ENCODE measurements at places on chromosomes 3 and 15.

GRCh38 chr15:39661776-39662175, 80.9 kb downstream of the THBS1 start:
- H3K4me3 ChIP-seq = no peak overlapping the region
- H3K36me3 ChIP-seq = no peaks in the 10 kb centered on the region
- H3K4me1 ChIP-seq = no peaks in the 10 kb centered on the region
- no peaks in the 10 kb centered on the region for H3K27me3 ChIP-seq

DNA sequence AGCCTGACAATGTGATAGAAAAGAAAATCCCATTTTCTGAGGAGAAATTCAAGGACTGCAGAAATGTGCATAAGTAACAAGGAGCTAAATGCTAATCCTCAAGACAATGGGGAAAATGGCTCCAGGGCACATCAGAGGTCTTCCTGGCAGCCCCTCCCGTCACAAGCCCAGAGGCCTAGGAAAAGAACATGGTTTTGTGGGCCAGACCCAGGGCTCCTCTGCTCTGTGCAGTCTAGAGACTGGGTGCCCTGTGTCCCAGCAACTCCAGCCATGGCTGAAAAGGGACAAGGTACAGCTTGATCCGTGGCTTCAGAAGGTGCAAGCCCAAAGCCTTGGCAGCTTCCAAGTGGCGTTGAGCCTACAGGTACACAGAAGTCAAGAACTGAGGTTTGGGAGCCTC, 176.8 kb upstream of the SUCLG2 start:
- H3K27me3 ChIP-seq = peaks cover 3% of the 10 kb centered on the region
- H3K4me1 ChIP-seq = no peaks in the 10 kb centered on the region
- H3K36me3 ChIP-seq = no peaks in the 10 kb centered on the region
- H3K27ac ChIP-seq = no peak overlapping the region
- H3K4me3 ChIP-seq = no peak overlapping the region
- DNase-seq = no peak

DNA sequence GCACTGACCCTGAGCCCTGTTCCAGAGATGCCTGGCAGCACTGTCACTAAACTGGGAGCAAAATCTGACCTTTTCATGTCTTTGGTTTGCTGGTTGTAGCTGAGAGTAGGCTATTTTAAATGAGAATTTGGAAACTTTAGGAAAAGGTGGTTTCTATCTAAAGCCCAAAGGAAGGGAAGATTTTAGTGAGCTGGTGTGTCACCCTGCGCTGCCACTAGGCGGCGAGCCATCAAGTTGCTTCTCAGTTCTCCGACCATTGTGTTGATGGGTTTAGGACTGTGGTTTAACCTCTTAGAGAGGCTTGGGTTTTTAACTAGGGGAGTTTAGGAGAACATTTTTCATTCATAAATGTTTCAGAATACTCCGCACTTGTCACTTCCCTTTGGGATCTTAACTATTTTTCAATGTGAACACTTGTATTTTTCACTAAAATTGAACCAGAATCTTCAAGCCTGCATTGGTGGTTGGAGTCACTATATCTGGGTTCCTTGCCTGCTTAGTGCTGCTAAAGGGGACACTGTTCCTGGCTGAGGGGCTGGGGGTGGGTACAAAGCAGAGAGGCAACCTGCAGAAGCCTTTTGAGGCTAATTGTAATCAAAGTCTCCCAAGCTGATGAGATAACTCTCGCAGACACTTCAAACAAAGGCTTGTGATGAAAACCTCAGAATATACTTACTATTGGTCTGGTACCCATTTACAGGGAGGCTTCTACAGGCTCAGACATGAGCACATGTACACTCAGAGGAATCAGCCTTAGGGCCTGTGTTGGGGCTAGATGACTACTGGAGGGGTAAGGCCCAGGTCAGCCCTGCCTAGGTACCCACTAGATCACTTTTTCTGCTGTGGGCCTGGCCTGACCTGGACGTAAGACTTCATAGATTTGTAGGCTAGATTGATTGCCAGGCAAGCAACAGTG, 16.8 kb downstream of the EXOSC7 start:
- peak overlapping the region; percentile 80 for H3K27ac ChIP-seq
- DNase-seq = peak; percentile 65
- H3K36me3 ChIP-seq = no peaks in the 10 kb centered on the region
- peaks cover 2% of the 10 kb centered on the region for H3K27me3 ChIP-seq
- no peak overlapping the region for H3K4me3 ChIP-seq

DNA sequence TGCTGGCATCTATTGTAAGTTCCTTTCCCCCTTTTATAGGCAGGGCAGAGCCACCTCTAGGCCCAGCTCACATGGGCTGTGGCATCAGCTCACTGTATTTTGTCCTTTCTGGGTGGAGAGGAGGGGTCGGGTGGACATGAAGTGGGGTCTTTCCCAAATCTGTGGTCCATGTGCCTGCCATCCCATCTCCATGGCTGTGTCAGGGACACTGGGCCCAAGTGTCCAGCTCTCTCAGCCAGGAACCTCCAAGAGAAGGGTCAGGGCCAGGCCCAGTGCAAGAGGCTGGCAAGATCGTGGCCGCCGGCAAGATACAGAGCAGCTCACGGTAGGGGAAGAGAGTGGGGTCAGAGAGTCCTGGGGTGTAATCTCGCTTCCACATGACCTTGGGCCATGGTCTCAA, 85.3 kb downstream of the PCSK6 start:
- no peak overlapping the region for H3K4me3 ChIP-seq
- peaks cover 18% of the 10 kb centered on the region for H3K4me1 ChIP-seq
- DNase-seq = no peak
- peaks cover 4% of the 10 kb centered on the region for H3K27me3 ChIP-seq

DNA sequence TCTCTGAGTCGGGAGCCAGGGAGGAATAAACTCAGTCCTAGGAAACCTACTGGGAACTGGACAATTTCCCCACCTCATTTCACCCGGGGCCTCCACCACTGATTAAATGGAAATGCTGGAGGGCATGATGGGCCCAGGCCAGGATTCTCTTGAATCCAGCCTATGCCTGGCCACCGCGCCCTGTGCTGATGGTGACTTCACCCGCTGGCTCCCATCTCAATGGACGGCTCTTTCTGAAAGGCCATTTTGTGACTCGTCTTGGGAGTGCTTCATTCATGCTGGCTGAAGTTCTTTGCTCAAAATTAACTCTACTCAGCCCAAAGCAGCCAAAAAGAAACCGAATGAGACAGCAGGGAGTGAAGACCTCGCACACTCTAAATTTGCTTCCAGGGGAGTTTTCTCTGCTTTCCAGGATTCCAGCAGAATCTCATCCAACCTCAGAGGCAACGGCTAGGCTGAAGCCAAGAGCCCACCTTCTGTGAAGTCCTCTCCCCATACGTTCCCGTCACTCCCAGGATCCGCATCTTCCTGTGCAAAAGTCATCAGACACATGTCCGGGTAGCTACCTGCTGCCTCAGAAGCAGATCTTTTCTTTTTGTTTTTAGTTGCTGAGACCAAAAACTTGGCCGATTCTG, 266.0 kb upstream of the ICE2 start:
- no peaks in the 10 kb centered on the region for H3K4me1 ChIP-seq
- H3K36me3 ChIP-seq = peaks cover 4% of the 10 kb centered on the region
- no peak overlapping the region for H3K4me3 ChIP-seq
- H3K27me3 ChIP-seq = peaks cover 2% of the 10 kb centered on the region

- H3K27me3 ChIP-seq = peaks cover 3% of the 10 kb centered on the region
- no peak overlapping the region for H3K27ac ChIP-seq
- H3K4me1 ChIP-seq = peaks cover 14% of the 10 kb centered on the region
- no peak overlapping the region for H3K4me3 ChIP-seq
These were observed 94.1 kb downstream of the MYH15 start for GRCh38 chr3:108416111-108416869.

GRCh38 chr3:100984308-100984707, 8.9 kb downstream of the ABI3BP start:
- no peak overlapping the region for H3K4me3 ChIP-seq

GRCh38 chr3:183873914-183874313, 10.8 kb downstream of the PARL start:
- peaks cover 2% of the 10 kb centered on the region for H3K27me3 ChIP-seq
- no peak overlapping the region for H3K27ac ChIP-seq
- H3K36me3 ChIP-seq = peaks cover 4% of the 10 kb centered on the region
- no peak for DNase-seq
- H3K4me1 ChIP-seq = no peaks in the 10 kb centered on the region

DNA sequence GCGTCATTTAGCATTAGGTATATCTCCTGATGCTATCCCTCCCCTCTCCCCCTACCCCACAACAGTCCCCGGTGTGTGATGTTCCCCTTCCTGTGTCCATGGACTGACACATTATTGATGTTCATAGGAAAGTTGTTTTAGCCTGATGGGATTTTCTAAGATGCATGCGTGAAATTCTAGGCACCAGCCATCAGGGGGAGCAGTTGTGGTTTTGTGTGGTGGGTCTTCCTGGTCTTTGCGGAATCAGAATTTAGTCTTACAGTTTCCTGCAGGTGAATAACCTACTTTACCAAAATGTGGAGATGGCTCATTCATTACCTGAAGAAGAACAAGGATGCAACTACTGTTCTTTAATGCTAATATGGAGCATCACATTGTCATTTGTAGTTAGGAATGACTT, 455.0 kb upstream of the THBS1 start:
- no peaks in the 10 kb centered on the region for H3K36me3 ChIP-seq
- H3K4me3 ChIP-seq = no peak overlapping the region
- peak; percentile 53 for DNase-seq
- no peak overlapping the region for H3K27ac ChIP-seq
- H3K4me1 ChIP-seq = peaks cover 4% of the 10 kb centered on the region

GRCh38 chr3:170523248-170523647, 62.6 kb downstream of the SLC7A14 start:
- H3K4me1 ChIP-seq = no peaks in the 10 kb centered on the region
- no peaks in the 10 kb centered on the region for H3K36me3 ChIP-seq
- no peak overlapping the region for H3K27ac ChIP-seq
- no peak overlapping the region for H3K4me3 ChIP-seq

- H3K27ac ChIP-seq = no peak overlapping the region
- H3K4me3 ChIP-seq = no peak overlapping the region
- peaks cover 1% of the 10 kb centered on the region for H3K4me1 ChIP-seq
- no peaks in the 10 kb centered on the region for H3K36me3 ChIP-seq
These were observed 10.1 kb downstream of the AGTR1 start for GRCh38 chr3:148707601-148708380.

DNA sequence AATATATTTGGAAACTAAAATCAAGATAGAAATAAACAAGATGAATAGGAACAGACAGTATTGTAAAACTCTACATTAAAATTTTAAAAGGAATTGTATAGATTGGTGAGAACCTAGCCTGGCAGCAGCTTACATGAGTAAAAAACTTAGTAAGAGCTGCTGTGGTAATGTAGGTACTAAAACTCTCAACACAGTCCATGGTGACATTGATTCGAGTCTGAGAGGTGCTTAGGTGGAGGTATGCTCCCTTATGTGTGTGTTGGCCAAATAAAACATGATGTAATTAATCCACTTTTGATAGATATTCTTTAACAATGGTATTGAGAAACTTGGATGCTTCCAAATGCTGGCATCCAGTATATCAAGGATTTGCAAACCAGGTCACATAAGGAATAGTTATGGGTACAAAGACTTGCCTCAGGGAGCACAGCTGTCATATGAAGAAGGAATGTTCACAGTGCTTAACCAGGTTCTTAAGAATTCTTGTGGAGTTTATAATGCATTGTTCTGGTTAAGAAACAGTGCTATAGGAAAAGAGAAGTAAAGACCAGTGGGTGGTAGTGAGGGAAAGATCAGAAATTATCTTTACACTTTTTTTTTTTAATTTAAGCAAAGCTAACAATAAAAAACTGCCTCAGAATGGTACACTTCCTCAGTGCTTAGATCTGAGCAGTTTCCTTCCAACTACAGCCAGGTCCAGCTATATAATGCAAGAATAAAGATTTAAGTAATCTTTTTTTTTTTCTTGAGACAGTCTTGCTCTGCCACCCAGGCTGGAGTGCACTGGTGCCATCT, 24.6 kb upstream of the IL20RB start:
- no peak overlapping the region for H3K27ac ChIP-seq
- DNase-seq = no peak
- no peaks in the 10 kb centered on the region for H3K4me1 ChIP-seq
- peaks cover 14% of the 10 kb centered on the region for H3K36me3 ChIP-seq

DNA sequence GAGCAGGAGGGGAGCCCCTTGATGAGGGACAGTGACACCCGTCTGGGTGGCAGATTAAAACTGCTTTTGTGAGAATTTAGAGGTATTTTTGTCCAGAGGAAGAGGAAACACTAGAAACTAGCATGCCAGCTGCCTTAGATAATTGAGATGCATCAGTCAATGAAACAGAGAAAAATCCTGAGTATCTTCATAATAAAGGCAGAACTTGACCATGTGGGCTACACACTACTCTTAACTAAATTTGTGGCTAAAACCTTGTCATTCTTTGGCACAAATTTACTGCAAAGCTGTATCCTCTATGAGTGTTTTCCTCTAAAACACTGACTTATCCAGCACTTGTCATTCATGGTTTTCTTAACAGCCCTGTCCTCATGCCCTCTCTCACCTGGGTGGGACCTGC, 259.7 kb upstream of the TPM1 start:
- peaks cover 4% of the 10 kb centered on the region for H3K36me3 ChIP-seq
- H3K4me1 ChIP-seq = peaks cover 19% of the 10 kb centered on the region
- DNase-seq = no peak
- no peaks in the 10 kb centered on the region for H3K27me3 ChIP-seq
- H3K4me3 ChIP-seq = no peak overlapping the region

GRCh38 chr3:24498391-24498790, 3.7 kb upstream of the THRB start:
- no peak for DNase-seq
- H3K36me3 ChIP-seq = no peaks in the 10 kb centered on the region
- H3K27ac ChIP-seq = no peak overlapping the region
- peaks cover 7% of the 10 kb centered on the region for H3K27me3 ChIP-seq
- peaks cover 2% of the 10 kb centered on the region for H3K4me1 ChIP-seq
- H3K4me3 ChIP-seq = no peak overlapping the region

DNA sequence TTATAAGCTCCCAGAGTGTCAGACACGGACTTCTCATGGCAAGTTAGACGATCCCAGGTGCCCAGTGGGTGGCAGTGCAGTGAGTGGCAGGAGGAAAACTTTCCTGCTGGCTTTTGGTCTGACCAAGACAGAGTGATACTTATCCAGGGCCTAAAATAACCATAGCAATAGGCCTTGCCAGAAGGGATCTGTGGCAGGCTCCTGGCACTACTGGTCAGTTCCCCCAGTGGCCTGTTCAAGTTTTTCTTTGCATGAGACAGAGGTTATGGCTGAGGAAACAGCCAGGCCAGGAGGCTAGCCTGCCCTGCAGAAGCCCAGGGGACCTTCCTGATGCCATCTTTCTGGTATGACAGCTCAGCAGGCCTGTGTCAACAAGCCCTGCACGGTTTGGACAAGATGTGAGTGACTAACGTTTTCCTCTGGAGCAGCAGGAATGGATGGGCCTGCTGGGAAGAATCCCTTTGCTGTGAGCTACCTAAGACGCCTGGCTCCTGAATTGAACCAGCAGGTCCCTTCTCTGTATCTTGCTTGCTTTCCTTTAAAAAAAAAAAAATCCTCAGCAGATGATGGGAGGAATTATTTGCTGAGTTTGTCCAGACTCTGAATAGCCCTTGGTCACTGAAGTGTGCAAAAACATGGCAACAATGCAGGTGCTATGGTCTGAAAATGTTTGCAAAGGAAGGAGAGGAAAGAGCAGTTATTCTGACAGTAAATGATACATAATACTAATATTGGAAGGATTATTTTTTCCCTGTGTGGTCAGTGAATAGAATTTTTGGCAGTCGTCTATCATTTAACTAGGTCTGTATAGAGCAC, 18.0 kb downstream of the SCG5 start:
- no peak overlapping the region for H3K4me3 ChIP-seq
- H3K27ac ChIP-seq = no peak overlapping the region
- H3K36me3 ChIP-seq = no peaks in the 10 kb centered on the region
- no peaks in the 10 kb centered on the region for H3K4me1 ChIP-seq
- peaks cover 6% of the 10 kb centered on the region for H3K27me3 ChIP-seq

- DNase-seq = no peak
- no peak overlapping the region for H3K27ac ChIP-seq
- H3K4me3 ChIP-seq = no peak overlapping the region
- H3K27me3 ChIP-seq = no peaks in the 10 kb centered on the region
- H3K4me1 ChIP-seq = no peaks in the 10 kb centered on the region
These were observed 5.6 kb upstream of the NR1I2 start for GRCh38 chr3:119776304-119776703.

Data from glutamatergic neuron (in vitro differentiated cells).